ENCODE measurements at places on chromosomes 3 and 15.

- DNase-seq, result no peak
Measured at GRCh38 chr15:64845831-64846595, 4.3 kb downstream of the PLEKHO2 start.

DNA sequence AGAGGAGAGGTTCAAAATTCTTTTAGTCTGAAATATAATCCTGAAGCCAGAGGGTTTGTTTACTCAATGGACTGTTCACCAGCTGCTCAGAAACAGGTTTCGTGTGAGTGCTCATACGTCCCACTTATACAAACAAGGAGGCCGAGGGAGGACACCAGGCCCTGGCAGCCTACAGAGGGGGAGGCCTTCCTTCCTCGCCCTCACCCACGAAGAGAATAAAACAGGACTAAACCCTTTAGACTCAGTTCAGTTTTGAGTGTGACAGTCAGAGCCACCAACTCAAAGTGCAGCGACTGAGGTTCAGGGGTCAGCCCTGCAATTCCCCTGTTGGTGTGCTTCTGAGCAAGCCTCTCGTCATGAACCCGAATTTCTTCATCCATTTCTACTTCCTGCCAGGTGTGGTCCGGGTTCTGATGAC, 17.3 kb downstream of the FAM174B start:
- DNase-seq, result no peak

DNA sequence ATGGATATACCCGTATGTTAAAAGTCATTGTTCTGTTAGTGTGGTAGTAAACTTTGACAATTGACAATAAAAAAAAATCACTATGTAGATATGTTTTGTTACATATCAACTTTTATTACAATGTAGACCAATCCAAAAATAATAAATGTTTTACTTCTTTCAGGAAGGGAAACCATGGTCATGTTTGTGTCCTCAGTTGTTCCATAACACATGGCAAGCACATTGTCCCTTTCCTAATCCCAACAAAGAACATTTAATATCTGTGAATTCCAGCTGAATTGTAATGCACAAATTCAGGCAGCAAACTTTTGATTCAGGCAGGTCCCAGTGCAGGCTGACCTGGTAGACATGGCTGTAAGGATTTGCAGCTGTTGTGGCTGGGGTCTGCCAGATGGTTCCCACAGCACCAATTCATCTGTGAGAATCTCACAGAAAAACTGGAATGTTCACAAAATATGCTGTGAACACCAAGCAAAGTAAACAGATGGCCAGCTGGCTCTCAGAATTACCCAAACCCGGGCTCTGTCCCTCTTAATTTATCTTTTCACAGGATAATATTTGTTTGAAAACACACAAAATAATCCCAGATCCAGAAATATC, 1.9 kb upstream of the SPG21 start:
- no peak for DNase-seq

DNA sequence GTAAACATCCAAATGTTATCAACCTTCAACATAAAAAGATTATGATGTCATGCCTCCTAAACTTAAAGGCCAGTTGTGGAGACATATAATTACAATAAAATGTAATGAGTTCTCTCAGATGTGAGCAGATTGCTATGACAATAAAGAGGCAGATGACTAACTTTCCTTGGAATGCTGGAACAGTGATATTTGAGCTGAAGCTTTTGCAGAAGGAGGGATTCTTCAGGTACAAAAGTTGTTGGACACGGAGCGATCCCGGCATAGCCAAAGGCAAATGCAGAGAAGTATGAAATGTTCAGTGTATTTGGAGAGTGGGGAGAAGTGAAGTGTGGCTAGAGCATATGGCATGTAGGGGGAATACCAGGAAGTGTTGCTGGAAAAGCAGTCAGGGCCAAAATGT, 520.1 kb downstream of the FGF12 start:
- DNase-seq, result no peak

GRCh38 chr3:37494216-37494615, 319.8 kb upstream of the LRRFIP2 start:
- no peak for DNase-seq

- DNase-seq, result no peak
Measured at GRCh38 chr3:31314258-31314657, 218.5 kb upstream of the STT3B start.

DNA sequence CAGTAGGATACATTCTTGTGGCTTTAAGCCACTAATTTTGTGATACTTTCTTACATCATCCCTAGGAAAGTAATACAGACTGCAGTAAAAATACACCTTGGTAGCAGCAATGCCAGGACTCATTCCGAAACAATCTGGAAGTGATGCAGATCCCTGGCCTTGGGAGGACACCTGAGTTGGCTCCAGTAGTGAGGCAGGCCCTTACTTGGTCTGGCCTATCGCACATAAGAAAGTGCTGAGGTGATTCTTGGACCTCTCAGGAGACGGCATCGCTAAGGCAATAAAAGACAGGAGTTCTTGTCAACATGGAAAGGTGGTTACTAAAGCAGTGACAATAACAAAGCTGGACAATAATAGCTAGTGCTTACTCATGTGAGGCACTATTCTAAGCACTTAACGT, 126.5 kb downstream of the SUCNR1 start:
- DNase-seq, result no peak

DNA sequence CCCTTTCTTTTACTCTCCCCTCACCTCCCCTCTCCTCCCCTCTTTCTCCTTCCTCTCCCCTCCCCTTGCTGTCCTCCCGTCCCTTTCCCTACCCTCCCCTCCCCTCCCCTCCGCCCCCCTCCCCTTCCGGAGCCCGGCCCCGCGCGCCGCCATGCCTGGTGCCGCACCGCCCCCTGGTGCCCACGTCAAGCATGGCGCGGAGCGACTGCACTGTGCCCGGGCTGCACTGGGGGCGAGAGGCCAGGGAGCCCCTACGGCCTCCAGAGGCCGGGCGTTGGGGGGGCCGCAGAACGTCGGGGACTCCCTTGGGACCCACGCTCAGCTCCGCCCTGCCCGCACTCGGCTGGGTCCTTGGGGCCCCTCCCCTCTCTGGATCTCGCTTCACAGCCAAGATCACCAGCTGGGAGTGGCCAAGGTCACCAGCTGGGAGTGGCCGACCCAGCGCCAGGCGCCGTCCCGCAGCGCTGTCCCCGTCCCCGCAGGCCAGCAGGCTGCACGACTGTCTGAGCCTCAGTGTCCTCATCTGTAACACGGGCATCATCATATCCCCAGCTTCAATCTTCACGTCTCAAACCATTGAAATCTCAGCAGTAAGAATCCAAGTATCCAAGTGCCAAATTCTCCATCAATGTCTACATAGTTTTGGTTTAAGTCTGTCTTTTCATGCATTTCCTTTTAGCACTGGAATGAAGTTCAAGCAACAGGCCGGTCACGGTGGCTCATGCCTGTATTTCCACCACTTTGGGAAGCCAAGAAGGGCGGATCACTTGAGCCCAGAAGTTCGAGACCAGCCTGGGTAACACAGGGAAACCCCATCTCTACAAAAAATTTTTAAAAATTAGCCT, 42.5 kb downstream of the TPRA1 start:
- DNase-seq, result peak; percentile 77

GRCh38 chr3:151278230-151278629, at the start of gene P2RY14:
Gene P2RY14 (minus strand): TSS chr3:151278542. CDS start chr3:151214316, 64,226 bp downstream.
- DNase-seq, result no peak

- no peak for DNase-seq
Measured at GRCh38 chr3:163601426-163601825, 1476.9 kb downstream of the SI start.

DNA sequence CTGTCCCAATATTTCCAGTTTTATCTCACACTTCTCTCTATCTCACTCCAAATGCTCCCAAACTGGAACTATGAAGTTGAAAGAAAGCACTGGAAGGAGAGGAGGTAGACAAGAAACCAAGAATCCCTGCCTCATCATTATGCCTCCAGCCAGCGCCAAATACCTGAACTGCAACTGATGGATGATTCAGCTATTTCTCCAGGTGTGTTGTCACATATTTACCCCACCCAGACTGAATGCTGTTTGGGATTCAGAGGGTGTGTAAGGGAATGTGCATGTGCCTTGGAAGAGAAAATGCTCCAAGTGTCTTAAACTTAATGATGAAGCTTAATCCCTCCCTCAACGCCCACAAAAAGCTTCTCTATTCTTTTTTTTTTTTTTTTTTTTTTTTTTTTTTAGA, 269.5 kb upstream of the ATP11B start:
- no peak for DNase-seq

DNA sequence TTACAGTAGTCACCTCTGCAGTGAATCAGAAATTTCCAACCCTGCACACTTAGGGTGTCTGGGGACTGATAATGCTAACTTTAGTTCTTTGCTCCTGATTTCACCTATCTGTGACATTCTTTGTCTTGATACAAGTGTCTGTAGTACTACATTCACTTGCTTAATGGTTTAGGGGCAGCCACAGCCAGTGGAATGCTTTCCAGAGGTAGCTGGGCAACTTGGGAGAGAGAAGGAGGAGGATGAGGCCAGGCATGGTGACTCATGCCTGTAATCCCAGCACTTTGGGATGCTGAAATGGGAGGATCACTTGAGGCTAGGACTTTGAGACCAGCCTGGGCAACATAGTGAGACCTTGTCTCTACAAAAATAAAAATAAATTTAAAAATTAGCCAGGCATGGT, 8.5 kb downstream of the BAHD1 start:
- no peak for DNase-seq

DNA sequence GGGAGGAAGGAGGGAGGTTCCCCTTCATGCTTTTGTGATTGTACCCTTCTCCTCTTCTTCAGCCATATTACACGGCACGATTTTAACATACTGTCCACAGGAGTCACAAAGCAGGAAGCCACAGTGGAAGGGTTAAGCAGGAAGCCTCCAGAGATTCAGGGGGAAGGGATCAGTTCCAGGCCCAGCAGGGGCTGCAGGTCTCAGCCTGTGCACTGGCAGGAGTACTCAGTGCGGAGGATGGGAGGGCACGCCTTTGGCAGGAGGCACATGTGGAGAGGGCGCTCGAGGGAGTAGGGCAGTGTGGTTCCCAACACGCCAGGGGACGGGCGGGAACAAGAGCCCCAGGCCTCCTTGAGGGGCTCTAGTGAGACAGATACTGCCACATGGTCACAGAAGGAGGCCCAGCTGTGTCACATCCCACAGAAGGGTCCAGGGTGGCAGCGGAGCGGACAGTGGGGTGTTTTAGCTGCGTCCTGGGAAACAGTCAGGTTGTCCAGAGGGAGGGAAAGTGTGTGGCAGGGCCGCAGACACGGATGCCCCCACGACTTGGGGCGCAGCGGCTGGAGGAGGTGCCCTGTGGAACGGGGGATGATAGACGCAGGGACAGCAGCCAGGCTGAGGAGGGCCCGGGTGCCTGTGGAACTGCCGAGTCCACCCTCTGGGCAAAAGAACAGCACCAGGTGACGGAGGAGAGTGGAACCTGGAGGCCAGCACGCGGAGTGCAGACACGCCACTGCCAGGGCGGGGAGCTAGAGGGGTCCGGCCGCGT, 77.5 kb downstream of the CHSY1 start:
- DNase-seq, result no peak

DNA sequence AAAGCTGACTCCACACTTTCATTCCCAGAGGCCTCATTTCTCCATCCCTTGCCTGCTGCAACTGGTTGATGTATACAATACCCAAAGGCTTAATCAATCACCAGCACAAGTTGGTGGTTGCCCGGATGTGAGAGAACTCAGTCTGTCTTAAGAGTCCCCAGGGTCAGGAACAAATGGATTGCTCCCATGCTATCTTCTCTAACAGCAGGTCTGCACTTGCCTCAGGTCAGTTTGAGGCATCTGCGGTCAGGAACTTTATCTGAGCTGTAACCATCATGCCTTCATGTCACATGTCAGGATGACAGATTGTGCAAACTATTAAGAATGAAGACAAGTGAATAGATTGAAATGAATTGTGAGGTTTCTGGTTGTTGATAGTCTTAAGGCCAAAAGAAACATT, 56.1 kb downstream of the BFSP2 start:
- DNase-seq, result no peak

GRCh38 chr3:72448858-72449257, 399.4 kb downstream of the SHQ1 start:
- no peak for DNase-seq

- DNase-seq, result peak; percentile 87
Measured at GRCh38 chr3:14256561-14257342, 78.1 kb downstream of the LSM3 start.

DNA sequence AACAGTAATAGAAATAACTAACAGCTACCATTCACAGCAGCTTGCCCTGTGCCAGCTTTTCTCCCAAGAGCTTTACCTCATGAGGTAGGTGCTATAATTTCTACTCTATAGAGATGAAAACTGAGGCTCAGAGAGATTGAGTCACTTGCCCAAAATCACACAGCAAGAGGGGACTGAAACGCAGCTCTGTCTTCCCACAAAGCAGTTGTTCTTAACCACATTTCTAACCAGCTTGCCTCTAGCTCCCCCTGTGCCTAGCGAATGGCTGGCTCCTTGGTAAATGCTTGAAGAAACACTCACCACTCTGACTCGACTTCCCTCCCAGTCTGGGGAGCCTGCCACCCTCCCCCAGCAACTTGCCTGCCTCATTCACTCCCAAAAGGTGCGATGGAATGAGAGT, 15.6 kb upstream of the TMEM40 start:
- no peak for DNase-seq

DNA sequence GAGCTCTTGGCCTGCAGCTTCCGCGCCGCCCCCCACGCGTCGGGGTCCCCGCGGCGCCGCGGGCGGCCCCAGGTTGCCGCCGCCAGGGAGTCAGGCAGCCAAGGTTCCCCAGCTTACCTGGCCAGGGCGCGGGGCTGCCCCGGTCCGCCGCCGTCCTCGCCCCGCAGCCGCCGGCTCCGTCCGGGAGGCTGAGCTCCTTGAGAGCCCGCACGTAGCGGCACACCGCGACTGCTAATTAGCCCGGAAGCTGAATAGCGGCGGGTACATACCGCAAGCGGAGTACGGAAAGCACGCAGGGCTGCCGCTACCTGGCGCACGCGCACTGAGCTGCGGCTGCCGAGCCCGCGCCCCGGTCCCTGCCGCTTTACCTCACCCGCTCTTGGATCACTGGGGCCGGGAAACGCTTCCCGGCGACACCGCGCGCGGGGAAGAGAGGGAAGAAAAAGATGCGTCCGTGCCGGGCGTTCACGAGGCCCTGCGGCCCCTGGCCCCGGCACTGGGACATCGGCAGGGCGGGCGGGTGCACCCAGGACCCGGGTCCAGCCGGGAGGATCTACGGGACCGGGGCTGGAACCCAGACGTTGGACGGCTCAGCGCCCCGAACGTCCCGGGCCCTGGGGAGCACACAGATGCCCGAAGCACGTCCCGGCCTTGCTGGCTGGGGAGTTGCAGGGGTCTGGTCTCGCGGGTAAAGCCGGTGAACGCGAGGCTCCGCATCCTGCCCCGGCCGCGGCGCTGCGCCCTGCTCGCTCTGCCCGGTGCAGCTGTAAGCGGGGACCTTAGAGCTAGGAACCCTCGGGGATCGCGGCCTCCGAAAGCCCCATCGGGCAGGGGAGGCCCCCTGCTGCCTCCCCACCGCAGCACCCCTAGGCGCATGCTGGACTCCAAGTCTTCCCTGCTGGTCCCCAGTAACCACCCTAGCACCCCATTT, at the start of gene GOLGA8B:
TSS of gene GOLGA8B (minus strand) at position 253 of the 931 bp plus-strand sequence. CDS start 47,739 bp downstream, outside the sequence.
- DNase-seq, result peak; percentile 94

GRCh38 chr3:100335434-100335833, 877 bp downstream of the NIT2 start:
- DNase-seq, result no peak

DNA sequence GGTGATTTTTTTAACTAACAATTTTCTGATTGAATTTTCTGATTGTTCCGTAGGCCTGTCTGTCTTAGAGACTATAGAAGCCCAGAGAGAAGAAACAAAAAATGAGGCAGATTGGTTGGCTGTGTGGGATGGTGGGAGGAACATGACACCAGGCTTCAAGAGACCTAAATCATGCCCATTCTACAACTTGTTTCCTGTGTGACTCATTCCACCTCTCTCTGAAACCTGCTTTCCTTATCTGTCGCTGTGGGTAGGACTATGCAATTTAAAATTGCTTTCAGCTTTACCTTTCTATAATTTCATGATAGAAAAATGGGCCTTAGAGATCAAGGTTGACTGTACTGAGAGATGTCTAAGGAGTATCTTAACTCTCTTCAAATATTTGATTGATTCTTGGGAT, 44.5 kb downstream of the OXNAD1 start:
- DNase-seq, result no peak
